ENCODE measurements at places on chromosomes 12 and 14.

GRCh38 chr12:16984484-16984883, 378.5 kb upstream of the LMO3 start:
- DNase-seq, result no peak

GRCh38 chr14:57153286-57153685, 115.4 kb downstream of the EXOC5 start:
- DNase-seq, result no peak

DNA sequence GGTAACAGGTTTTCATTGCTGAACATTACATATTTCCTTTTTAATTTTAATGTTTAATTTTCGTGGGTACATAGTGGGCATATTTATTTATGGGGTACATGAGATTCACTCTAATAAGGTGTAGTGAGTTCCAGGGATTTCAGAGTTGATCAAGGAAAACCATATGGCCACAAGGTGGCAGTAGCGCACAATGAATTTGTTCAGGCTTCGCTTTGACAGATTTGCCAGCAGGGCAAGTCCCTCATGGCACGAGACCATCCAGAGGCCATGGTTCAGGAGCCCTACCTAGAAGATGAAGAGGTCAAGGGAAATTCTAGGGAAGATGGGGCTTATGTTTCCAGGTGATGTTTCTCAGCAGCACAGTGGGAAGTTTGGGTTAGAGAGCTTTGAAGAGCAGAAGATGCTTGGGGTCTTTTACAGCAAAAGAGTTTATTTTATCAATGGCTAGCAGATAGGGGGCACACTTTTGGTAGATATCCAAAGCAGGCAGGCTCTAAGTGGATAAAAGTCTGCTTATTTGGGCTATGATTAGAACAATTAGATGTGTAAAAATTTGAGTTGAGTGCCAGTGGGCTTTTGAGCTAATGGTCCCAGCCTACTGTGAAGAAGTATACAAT, 1004.4 kb downstream of the AACS start:
- DNase-seq, result no peak

- no peak for DNase-seq
These were observed 45.4 kb upstream of the USP15 start for GRCh38 chr12:62214846-62215245.
